ENCODE measurements at places on chromosomes 5 and 9. TPM values are rescaled to one million over a fixed set of nuclear protein-coding genes. Genes with fewer than 3 reads are reported as not detected.

FBP1 gene
- total RNA-seq, result not detected

GRCh38 chr5:75886706-75887105 lies 169.5 kb upstream of the POC5 start:
- no peaks in the 10 kb centered on the region for H3K27me3 ChIP-seq
- H3K4me1 ChIP-seq, result no peaks in the 10 kb centered on the region
- no peak overlapping the region for H3K4me3 ChIP-seq
- no peak for DNase-seq

DNA sequence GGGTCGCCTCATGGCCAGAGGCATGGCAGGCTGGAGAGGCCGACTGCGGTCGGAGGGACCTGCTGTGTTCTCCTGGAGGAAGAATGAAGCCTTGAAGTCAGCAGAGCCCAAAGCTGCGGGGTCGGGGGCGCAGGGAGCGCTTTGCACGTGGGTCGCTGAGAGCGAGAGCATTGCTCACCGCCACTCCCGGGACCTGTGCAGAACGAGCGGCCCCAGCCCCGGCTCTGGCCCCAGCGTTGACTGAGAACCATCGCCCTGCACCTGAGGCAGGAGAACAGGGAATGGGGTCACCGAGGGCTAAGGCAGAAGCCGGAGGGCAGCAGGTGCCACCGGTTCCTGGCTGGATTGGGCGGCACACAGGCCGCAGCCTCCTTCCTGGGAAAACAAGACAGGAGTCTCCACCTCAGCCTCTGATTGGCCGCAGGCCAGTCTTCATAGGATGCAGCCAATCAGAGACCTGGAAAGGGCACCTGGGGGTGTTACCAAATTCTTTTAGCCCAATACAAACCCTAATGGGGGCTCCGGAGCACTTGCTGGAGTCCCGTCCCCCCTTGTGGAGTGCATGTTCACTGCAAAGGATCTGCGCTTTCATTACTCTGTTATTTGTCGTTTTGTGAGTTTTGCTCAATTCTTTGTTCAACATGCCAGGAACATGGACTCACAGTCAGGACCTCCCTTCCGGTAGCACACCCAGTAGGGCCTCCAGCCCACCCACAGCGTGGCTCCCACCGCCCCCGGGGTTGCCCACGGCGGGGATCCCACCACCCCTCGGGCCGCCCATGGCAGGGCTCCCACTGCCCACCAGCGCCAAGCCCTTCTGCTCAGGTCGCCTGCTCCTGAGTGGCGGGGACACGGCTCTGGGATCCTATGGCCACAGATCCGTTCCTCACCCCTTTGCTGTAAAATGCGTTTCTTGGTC lies 24.7 kb upstream of the SLC6A19 start:
- DNase-seq, result no peak
- no peaks in the 10 kb centered on the region for H3K36me3 ChIP-seq
- H3K4me3 ChIP-seq, result no peak overlapping the region
- peaks cover 20% of the 10 kb centered on the region for H3K27me3 ChIP-seq

MARCOL gene
- not detected for total RNA-seq

- no peak overlapping the region for H3K4me3 ChIP-seq
- H3K27ac ChIP-seq, result no peak overlapping the region
- H3K27me3 ChIP-seq, result no peaks in the 10 kb centered on the region
- no peaks in the 10 kb centered on the region for H3K36me3 ChIP-seq
Observed at GRCh38 chr9:5800969-5801738, 31.8 kb downstream of the ERMP1 start.

- no peak for DNase-seq
- H3K36me3 ChIP-seq, result peaks cover 62% of the 10 kb centered on the region
- H3K27me3 ChIP-seq, result no peaks in the 10 kb centered on the region
- no peak overlapping the region for H3K27ac ChIP-seq
- no peak overlapping the region for H3K4me3 ChIP-seq
Observed at GRCh38 chr9:120438111-120438510, 141.9 kb downstream of the CDK5RAP2 start.

GRCh38 chr5:66769839-66770617 lies 173.8 kb downstream of the MAST4 start:
- no peaks in the 10 kb centered on the region for H3K27me3 ChIP-seq
- DNase-seq, result no peak
- H3K4me3 ChIP-seq, result no peak overlapping the region
- no peak overlapping the region for H3K27ac ChIP-seq

- H3K36me3 ChIP-seq, result no peaks in the 10 kb centered on the region
- no peak for DNase-seq
- peaks cover 18% of the 10 kb centered on the region for H3K27me3 ChIP-seq
- no peaks in the 10 kb centered on the region for H3K4me1 ChIP-seq
Observed at GRCh38 chr9:136764301-136764891, at the start of gene LCN15. LCN15 (minus strand) TSS chr9:136764518; CDS start chr9:136764488, 30 bp downstream.

DNA sequence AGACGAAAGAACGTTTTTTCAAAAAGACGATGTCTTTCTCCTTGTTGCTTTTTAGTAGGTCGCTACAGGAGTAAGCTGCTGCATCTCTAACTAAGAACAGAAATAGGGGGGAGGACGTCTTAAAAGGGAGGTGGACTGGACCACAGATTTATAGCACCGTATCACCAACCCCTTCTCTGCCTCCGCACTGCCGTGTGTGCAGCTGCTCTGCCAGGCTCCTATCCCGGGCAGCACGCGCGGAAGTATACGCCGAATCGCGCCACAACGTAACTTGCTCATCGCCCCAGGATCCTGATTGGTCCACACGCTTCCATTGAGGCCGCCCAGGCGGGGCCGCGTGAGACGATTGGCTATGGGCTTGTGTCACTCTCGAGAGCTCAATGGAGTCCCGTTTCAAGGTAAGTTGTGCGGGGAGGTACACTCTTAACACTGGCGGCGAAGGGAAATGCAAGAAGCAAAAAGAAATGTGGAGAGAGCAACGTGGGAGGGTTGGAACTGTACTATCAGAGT lies at the start of gene ELAVL2:
Gene ELAVL2 (minus strand): TSS at position 121 of the 510 bp plus-strand sequence. CDS start 64,006 bp downstream, outside the sequence.
- H3K27me3 ChIP-seq, result no peaks in the 10 kb centered on the region
- H3K4me3 ChIP-seq, result peak within 1 kb of the TSS; percentile 26
- DNase-seq, result peak; percentile 51
- no peaks in the 10 kb centered on the region for H3K4me1 ChIP-seq

- H3K4me3 ChIP-seq, result peak within 1 kb of the TSS; percentile 96
- peaks cover 31% of the 10 kb centered on the region for H3K4me1 ChIP-seq
- no peaks in the 10 kb centered on the region for H3K27me3 ChIP-seq
Observed at GRCh38 chr5:172640822-172641358, at the start of gene NEURL1B. NEURL1B (plus strand) TSS chr5:172641263; CDS start chr5:172641407, 144 bp downstream.

- no peak for DNase-seq
- peak overlapping the region; percentile 57 for H3K27ac ChIP-seq
- H3K4me1 ChIP-seq, result peaks cover 35% of the 10 kb centered on the region
- no peaks in the 10 kb centered on the region for H3K27me3 ChIP-seq
- no peaks in the 10 kb centered on the region for H3K36me3 ChIP-seq
- no peak overlapping the region for H3K4me3 ChIP-seq
Observed at GRCh38 chr5:115558388-115558956, 13.9 kb upstream of the FEM1C start.

- H3K36me3 ChIP-seq, result no peaks in the 10 kb centered on the region
- H3K4me1 ChIP-seq, result no peaks in the 10 kb centered on the region
- H3K27me3 ChIP-seq, result peaks cover 3% of the 10 kb centered on the region
- DNase-seq, result peak; percentile 33
- H3K27ac ChIP-seq, result no peak overlapping the region
Observed at GRCh38 chr5:172540099-172540870, 86.0 kb upstream of the SH3PXD2B start.

DNA sequence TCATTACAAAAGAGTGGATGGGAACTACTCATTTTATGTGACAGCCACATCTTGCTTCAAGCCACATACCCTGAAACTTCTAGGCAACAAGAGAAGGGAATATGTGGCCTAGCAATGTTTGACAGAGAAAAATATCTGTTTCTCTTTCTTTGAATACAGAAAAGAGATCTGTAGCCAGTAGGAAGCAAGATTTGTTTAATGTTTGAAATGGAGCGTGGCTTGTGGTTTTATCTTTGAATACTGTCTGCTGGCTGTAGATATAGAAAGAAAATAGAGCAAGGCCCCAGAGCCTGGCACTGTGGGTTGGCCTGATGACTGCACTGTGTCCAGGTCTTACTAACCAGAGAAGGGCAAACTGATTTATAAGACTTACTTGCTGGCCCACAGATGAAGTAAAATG lies 133.8 kb downstream of the ARHGEF28 start:
- H3K4me3 ChIP-seq, result no peak overlapping the region
- H3K27ac ChIP-seq, result peak overlapping the region; percentile 53
- no peaks in the 10 kb centered on the region for H3K36me3 ChIP-seq
- DNase-seq, result peak; percentile 66
- peaks cover 34% of the 10 kb centered on the region for H3K4me1 ChIP-seq

GRCh38 chr5:94693043-94693822 lies 74.8 kb downstream of the SLF1 start:
- peaks cover 14% of the 10 kb centered on the region for H3K36me3 ChIP-seq
- H3K27me3 ChIP-seq, result no peaks in the 10 kb centered on the region
- H3K4me1 ChIP-seq, result peaks cover 6% of the 10 kb centered on the region
- H3K27ac ChIP-seq, result no peak overlapping the region

Data from SJSA1 (cell line).